Activated CD4-positive, alpha-beta T cell treated with anti-CD3 and anti-CD28 coated beads, Interleukin-2, amount 50 U/mL, for 4 hours (primary cell): ENCODE measurements at places on chromosomes 6 and 20.
A peak's percentile ranks its signal among the peaks of the same experiment; 100 is the strongest.

DNA sequence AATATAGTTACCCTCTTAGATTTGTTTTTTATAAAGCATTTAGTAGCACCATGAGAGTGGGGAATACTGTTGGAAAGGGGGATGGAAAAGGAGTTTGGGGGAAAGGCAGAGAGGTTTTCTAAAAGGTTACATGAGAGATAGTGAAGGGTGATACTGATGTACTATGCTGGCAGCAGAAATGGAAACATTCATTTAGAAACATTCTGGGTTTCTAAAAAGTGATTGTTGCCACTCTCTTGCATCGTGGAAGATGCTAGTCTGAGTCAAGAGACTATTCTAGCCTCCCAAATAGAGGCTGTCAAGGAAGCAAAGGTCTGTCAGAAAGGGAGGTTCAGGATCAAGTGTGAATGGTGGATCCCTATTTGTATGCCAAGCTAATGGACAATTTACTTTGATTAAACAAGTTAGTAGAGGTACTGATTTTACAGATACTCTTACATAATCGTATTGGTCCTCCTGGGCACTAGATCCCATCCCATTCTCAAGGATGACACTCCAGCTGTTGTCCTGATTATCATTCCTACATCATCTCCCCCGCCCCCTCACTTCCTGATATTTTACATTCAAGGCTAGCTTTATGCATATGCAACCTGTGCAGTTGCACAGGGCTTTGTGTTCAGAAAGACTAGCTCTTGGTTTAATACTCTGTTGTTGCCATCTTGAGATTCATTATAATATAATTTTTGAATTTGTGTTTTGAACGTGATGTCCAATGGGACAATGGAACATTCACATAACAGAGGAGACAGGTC is 15.4 kb upstream of the ABT1 start:
- DNase-seq, result no peak

- no peak for DNase-seq
Observed at GRCh38 chr6:20208687-20209378, 3.4 kb downstream of the MBOAT1 start.

- DNase-seq, result no peak
Observed at GRCh38 chr6:107928984-107929383, 29.0 kb downstream of the SEC63 start.

DNA sequence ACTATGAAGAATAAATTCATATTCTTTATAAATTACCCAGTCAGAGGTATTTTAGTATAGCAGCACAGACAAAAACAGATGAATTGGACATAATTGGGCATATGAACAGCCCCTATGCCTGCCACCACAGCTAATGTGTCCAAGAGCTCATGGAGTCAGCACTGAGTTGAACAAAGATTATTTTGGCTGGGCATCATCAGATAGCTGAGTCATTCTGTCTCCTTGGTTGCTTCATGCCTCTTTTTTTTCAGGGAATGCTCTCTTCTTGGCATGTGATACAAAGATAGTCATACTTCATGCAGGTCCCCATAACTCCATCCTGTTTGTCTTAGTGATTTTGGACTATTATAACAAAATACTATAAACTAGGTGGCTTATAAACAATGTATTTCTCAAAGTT is 275.6 kb downstream of the TENT5A start:
- DNase-seq, result no peak

- no peak for DNase-seq
Observed at GRCh38 chr6:36422714-36423100, 19.9 kb downstream of the PXT1 start.

DNA sequence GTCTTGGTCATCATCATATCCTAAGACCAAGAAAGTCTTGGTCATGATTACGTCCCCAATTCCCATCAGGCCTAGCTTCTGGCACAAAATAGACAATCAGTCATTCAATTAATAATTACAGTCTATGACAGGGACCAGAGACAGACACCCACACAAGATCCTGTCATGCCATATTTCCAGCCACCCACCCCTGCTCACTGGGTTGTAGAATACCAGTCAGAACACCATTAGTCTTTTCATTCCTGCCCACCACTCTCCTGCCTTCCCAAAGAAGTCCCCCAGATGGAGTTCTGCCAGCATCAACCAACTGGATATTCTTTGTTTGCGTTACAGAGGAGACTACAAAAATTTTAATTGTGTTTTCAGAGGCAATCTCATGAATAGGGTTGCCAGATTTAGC is 81.0 kb downstream of the BCAS1 start:
- no peak for DNase-seq

DNA sequence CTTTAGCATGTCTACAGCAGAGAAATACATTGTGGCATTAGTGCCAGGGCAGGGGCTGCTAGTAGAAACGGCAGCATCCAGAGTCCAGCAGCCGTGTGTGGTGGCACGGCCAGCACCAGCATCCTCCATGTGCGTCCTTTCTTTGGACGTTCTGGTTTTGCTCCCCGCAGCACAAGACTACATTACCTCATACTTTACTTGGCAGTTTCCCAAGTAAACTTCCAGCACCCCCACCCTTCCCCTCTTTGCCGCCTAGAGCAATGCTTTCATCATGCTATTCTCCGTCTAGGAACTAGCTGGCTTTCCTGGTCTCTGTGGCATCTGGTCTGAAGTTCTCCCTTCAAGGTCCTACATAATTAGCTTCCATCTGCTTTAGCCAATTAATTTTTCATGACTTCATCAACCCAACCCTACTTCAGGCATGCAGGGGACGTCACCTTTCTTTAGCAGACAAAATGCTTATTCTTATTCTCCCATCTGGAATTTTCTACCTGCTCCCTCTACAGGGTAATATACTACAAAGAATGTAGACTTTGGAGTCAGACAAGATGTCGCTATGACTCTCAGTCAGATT is 67.6 kb downstream of the BLOC1S5 start:
- DNase-seq, result no peak

- DNase-seq, result no peak
Observed at GRCh38 chr20:37375227-37375626, 29.3 kb downstream of the SRC start.

DNA sequence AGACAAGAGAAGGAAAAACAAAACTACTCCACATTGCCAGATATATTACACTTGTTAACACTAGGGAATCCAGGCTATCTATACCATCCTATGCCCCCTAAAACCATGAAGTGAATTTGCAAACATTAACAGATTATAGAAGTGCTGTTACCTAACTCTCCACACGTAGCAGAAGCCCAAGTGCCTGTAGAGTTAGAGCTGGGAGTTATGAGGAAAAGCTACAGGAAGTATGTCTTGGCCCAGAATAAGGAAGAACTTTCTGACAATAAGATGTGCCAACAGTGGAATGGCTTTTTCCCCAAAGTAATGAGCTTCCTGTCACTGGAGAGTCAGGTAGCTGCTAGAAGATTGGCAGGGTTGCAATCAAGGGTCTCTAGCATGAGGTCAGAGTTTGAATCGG is 32.5 kb downstream of the ADGRG6 start:
- no peak for DNase-seq

DNA sequence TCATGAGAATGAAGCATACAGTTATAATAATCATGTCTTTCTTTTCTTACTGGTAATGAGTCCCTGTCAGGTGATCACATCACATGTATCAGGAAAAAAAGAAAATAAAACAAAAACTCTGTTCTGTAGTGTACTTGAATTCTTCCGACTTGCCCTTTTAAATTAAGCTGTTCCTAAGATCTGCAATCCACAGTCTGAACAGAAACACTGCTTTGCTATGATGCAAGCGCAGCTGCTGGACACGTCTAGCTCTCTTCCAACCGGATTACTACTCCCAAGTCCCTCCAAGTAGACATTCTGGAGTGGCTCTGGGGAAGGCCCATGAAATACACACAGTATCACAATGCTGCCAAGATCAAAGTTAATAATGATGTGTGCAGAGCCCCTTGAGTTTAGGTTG is 83.7 kb downstream of the FYN start:
- DNase-seq, result no peak

GRCh38 chr6:89575562-89575960 is 63.0 kb downstream of the LYRM2 start:
- no peak for DNase-seq

DNA sequence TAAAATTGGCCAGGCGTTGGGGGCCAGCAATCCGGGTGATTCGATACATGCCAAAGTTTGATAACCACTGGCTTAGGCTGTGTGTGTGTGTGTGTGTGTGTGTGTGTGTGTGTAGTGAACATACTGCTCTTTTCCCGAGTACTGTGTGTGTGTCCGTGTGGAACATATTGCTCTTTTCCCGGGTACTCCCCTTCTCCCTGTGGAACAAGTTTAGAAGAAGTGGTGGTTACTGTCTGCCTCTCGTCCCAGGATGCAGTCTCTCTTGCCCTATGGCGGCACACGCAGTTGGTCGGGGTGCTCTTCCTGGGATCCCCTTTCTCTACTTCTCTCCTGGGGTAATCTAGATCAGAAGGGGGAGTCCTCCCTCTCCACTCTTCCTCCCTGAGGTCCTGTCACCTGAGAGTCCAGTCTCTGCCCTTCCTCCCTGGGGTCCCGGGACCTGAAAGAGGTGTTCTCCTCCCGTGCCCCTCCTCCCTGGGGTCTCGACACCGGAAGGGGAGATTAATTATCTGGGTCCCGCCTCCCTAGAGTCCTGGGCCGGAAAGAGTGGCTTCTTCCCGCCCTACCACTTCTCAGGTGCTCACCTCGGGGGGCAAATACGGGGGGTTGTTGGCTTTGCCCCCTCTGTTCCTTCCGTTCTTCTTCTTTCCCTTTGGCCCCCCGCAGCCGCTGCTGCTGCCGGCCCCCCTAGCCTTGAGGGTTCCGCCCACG is 516 bp downstream of the GTPBP2 start:
- DNase-seq, result peak; percentile 39

- no peak for DNase-seq
Observed at GRCh38 chr6:135871296-135871695, 19.8 kb downstream of the PDE7B start.

- no peak for DNase-seq
Observed at GRCh38 chr20:10774357-10774943, 100.7 kb upstream of the JAG1 start.

DNA sequence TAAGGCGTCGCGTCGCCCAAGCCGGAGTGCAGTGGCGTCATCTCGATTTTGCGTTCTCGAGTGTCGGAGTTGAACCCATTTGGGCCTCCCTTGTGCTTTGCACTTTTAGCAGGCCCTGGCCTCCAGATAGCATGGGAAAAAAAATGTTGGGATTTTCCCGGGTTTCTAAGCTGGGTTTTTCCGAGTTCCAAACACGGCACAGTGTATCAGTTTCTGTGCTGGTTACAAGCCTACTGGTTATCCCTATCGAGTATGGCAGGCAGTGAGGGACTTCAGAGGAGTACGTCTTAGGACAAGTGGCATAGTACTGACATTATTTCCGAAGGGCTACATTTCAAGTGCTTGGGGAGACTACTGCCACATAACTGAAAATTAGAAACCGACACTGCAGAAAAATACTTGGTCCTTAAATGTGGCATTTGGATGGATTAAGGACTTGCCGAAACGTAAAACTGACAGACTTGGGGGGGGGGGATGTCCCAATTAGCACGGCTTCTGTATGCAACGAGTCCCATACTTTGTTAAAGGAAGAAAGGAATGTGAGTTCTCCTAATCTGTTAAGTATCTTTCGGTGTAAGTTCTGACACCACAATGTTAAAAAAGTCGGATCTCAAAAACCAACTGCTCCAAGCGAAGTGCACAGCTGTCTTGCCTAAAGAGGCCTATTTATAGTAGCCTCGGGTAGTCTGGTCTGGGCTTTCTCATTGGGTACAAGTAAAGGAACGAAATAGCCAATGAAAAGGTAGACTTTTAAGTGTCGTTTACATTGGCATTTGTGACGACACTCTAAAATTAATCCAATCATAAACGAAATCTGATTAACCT is 70.2 kb downstream of the HFE start:
- DNase-seq, result no peak

GRCh38 chr20:50293284-50294139 is 102.9 kb downstream of the CEBPB start:
- no peak for DNase-seq

DNA sequence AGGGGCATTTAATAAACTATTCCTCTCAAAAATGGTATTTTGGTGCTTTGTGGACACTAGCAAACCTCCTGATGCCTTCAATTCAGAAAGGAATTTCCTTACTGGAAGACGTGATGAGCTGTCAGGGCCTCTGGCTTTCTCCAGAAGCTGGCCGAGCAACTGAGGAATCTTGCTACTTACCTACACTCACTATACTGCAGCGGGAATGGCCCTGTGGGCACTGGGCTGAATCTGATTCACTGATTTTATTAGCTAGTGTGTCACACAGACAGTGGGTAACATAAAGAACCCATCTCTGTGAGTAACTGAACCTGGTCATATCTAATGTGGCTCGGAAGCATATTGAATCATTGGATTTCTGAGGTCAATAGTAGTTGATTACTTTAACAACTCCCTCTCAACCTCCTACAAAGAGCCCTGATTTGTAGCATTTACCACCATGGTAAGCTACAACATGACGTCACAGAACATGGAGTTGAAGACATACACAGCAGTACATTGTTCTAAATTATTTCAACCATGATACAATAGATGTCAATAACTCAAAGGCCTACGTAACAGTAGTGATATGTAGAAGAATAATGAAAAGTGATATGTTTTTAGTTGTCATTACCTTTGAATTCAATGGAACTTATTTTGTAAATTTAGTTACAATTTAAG is 232.1 kb downstream of the SYNE1 start:
- no peak for DNase-seq

DNA sequence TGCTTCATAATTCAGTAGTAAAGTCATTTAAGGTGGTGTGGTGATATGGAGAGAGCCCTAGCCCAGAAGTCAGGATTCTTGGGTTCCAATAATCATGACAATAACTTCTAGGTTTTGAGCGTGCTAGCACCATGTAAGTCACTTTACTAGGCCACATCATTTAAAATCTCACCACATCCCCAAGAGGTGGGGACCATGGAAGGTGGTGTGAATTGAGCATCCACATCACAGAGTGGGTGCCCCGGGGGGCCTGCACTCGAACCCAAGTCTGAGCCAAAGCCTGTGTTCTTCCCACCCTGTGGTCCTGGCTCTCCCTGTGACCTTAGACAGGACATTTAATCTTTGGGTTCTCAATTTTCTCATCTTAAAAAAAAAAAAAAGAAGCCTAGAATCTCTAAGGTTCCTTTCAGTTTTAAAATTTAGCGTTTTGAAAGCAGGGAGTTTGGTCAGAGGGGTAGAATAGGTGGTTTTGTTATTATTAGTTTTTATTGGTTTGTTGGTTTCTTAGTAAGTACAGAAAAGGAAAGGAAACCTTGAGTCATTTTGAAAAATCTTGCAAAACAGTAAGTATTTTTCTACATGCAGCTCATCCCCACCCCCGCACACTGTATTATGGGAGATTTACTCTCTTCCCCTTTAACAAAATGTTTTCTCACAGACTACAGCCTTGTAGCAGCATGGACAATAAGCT is 26.4 kb downstream of the ARMC2 start:
- peak; percentile 24 for DNase-seq

DNA sequence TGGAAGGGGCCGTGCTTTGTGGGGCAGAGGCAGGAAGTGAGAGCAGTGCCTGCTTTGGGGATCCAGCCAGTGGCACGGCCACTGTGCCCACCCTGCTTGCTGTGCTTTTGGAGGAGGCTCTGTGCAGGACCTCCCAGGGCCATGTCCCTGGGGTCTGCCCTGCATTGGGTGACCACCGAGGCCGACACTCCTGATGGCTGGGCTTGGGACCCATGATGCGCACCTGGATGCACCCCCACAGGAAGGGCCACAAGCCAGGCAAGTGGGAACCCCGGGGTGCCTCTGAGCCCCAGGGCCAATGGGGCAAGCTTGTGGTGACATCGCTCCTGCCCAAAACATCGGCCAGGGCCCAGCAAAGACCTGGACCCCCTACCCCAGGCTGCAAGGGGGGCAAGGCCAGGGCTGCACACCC is 738.6 kb upstream of the GJE1 start:
- no peak for DNase-seq

- no peak for DNase-seq
Observed at GRCh38 chr6:42962502-42963178, 2.1 kb downstream of the GNMT start.
